ENCODE measurements at places on chromosomes 16 and 17.

DNA sequence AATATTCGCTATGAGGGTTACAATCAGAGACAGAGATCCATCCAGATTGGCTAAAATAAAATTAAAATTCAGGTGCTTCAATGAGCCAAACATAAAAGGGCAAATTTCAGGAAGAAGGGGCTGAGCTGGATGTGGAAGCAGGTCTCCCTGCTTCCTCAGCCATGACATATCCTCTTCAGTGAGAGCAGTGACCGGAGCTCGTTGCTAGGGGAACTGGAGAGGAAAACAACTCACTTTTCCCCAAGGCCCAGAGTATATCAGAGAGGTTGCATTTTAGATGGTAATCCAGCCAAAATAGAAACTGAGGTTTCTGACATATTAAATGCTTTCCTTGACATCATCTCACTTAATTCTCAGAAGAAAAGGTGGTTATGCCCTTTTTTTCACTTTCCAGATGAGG lies 503.5 kb downstream of the HS3ST4 start:
- DNase-seq: no peak

GRCh38 chr17:67138392-67138791 lies 94.0 kb downstream of the CACNG1 start:
- DNase-seq: no peak

GRCh38 chr17:32551186-32551955 lies 64.6 kb downstream of the CDK5R1 start:
- no peak for DNase-seq

DNA sequence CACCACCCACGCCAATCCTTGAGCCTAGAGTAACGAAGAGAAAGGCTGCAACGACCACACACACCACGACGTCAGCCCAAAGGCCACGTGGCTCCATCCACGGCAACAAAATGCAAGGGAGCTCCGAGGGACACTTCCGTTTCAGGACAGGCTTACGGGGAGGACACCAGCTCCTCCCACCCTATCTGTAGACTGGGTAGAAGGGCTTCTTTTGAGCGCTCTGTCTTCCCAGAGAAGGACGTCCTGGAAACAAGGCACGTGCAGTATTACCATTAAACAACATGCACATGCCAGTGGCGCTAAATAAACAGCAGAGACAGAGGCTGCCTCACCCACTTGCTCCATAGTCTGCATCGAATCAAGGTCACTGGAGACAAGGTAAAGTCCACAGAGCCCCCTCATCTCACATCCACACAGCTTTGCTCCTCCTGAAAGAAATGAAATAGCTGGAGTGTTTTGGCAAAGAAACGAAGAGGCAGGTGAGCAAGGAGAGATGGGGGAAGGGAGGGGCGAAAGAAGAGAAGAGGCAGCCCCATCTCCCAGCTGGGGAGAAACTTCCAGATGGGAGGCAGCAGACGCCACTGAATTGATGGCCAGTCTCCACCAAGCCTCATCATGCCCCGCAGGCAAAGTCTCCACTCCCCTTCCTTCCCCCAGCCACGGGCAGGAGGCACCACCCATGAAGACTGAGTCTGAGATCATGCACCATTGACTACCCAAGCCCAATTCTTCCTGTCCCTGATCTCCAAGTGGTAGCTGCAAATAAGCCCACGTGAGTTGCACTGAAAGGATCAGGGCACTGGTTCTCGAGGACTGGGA lies 24.0 kb downstream of the ZFHX3 start:
- DNase-seq: no peak

DNA sequence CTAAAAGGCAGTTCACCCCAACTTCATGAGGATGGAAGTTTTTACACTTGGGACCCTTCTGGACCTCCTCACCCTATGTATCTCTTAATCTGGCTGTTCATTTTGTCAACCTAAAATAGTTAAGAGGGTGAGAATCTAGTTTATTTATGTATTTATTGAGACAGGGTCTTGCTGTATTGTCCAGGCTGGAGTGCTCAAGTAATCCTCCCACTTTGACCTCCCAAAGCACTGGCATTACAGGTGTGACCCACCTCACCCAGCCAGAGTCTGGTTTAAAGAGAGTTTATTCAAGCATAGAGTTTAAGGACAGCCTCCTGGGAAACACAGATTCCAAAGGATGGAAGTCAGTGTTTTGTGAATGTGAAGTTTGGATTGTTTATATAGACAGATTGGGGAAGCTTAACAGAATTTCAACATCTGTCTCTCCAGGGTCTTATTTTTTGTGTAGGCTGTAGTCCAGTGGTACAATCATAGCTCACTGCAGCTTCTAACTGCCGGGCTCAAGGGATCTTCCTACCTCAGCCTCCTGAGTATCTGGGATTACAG lies 8.0 kb upstream of the APPBP2 start:
- no peak for DNase-seq

DNA sequence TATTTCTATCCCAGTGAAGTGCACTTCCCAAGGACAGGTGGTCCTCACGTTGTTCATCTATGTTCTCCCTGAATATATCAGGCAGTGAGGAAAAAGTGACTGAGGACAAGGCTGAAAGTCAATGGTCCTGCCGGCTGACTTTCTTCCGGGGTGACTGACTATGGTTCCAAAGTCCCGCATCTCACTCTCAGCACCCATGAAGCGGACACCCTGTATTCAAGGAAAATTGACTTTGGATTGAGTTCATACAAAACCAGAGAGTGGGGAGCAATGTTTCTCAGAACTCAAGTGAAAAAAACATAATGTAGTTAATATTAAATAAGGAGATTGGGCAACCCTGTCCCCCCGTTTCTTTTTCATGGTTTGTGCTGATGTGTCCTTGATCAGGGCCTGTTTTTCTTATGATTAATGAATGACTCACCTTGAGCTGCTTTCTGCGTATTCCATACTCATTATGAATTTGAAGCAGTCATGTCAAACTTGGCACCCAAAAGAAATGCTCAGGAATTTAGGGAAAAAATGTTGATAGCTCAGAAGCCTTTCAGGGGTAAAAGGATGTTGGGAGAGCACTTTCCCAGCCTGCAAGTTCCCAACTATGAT lies 184.0 kb downstream of the CYLD start:
- no peak for DNase-seq

DNA sequence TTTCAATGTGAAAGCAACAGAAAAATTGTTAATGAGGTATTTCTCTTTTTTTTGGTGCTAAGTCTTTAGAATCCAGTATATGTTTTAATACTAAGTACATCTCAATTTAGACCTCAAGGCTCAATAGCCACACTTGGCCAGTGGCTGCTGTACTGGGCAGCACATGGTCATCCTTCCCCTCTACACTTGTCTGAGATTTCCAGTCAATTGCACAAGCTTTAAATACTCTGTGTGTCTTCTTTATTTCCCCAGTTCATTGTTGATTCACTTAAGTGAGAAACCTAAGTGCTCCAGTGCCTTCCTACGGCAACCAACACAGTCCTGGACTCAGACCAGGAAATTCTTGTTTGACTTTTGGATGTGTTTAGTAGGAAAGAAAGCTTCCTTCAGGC lies 62.2 kb downstream of the TNRC6C start:
- DNase-seq: peak; percentile 51

DNA sequence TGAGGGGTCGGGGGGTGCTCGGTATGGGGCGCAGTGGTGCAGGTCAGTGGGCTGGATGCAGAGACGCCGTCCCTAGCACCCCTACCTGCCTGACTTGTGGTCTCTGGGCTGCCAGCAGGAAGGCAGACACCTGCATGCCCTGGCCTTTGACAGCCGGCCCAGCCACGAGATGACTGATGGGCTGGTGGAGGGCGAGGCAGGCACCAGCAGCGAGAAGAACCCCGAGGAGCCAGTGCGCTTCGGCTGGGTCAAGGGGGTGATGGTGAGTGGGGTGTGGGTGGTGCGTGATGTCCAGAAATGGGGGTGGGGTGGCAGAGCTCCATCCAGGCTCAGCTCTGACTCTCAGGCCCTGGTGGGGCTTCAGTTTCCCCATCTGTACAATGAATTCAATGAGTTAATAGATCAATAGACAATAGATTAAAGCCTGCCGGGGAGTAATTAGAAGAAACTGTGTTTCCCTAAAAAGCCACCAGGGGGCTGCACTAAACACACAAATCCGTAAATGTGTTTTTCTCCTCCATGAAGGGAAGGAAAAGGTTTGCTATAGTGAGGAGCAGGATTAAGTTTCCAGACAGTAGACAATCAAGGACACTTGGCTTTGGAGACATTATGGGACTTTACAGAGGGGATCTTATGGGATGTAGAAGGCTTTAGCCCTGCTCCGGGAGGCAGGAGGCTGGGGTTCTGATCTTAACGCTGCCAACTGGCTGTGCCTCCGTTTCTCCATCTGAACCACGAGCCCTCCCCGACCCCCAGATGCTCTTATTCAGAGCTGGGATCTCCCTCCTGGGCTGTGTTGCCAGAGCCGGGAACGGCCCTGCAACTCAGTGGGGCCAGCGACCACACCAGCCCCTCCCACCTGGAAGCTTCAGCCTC lies 2.2 kb downstream of the SLC12A3 start:
- peak; percentile 19 for DNase-seq

DNA sequence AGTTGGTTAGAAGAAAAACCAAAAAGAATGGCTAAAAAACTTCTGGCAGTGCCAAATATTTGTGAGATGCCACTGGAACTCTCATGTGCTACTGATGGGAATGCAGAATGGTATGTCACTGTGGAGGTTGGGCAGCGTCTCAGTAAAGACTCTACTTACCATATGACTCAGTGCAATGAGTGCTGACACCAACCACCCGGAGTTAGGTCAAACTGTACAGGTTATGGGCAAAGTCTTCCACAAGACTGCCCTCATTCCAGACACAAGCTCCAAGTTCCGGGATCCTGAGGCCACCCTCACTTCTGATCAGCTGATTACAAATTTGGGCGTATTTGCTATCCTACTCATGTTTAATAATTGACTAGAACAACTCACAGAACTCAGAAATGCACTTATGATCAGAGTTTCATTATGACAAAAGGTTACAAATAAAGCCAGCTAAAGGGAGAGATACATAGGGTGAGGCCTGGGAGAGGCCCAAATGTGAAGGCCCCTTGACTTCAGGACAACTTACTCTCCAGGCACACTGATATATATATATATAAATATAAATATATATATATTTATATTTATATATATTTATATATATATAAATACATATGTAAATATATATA lies 114.9 kb downstream of the TRIM37 start:
- DNase-seq: peak; percentile 72

- no peak for DNase-seq
Observed at GRCh38 chr17:35740997-35741931, 9.8 kb downstream of the RASL10B start.

DNA sequence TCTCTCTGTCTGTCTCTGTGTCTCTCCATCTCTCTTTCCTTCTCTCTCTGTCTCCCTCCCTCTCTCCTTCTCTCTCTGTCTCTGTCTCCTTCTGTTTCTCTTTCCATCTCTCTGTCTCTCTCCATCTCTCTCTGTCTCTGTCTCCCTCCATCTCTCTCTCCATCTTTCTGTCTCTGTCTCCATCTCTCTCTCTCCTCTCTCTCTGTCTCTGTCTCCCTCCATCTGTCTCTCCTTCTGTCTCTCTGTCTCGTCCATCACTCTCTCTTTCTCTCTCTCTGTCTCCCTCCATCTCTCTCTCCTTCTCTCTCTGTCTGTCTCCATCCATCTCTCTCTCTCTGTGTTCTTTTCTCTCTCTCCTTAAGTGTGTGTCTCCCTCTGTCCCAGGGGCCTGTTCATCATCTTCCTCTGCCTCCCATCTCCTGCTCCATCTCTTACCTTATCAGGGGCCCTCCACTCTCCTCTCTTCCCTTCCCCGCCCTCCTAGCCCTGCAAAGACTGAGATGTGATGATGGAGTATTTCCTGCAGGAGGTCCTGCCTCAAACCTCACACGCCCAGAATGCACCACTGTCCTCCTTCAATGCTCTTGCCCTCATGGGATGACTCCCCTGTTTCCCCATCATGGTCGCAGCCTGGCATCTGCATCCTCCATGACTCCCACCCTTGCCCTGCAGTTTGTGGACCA lies 193.3 kb downstream of the GSG1L start:
- DNase-seq: no peak
